Brain (organoid and tissue), 16 donors: ENCODE measurements at places on chromosomes 13 and 19.

GRCh38 chr13:48426052-48426451 lies 13.1 kb upstream of the LPAR6 start:
- DNase-seq, result no peak

- no peak for DNase-seq
Observed at GRCh38 chr19:46404055-46404752, 9.2 kb downstream of the CCDC8 start.

DNA sequence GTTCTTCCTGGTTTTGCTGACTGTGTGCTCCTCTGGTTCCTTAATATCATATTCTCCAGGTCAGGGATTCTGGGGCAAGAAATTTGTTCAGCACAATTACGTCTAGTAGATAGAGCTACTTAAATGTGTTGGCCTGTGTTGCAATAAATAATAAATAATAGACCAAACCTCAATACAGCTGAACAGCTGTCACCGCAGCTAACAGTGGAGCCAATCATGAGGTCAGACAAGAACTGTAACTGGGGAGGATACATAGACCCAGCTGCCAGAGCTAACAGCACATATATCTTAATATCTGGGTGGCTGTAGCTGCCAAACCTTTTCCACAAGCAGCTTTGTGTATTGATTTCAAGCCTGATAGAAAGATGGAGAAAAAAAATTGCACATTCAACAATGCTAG lies 1596.3 kb upstream of the PCDH20 start:
- no peak for DNase-seq

- no peak for DNase-seq
Observed at GRCh38 chr13:51425410-51426042, 27.3 kb downstream of the INTS6 start.

GRCh38 chr19:2440515-2440914 lies 13.1 kb upstream of the TIMM13 start:
- DNase-seq, result no peak

DNA sequence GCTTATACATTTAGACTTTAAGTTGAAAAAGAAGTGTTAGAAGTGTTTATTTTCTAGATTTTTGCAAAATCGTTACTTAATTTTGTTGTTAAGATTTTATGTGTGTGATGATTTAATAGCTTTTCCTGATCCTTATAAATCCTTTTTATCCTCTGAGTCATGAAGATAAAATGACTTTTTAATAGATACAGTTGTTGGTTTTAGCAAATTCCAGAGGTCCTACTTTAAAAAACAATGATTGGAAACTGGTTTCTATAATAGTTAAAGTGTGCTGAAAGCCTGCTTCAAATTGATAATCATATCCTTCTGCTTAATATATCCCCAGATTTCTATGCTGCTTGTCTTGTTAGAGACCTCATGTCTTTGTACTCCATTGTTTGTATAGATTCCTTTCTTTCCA lies 39.0 kb downstream of the RNASEH2B start:
- no peak for DNase-seq

DNA sequence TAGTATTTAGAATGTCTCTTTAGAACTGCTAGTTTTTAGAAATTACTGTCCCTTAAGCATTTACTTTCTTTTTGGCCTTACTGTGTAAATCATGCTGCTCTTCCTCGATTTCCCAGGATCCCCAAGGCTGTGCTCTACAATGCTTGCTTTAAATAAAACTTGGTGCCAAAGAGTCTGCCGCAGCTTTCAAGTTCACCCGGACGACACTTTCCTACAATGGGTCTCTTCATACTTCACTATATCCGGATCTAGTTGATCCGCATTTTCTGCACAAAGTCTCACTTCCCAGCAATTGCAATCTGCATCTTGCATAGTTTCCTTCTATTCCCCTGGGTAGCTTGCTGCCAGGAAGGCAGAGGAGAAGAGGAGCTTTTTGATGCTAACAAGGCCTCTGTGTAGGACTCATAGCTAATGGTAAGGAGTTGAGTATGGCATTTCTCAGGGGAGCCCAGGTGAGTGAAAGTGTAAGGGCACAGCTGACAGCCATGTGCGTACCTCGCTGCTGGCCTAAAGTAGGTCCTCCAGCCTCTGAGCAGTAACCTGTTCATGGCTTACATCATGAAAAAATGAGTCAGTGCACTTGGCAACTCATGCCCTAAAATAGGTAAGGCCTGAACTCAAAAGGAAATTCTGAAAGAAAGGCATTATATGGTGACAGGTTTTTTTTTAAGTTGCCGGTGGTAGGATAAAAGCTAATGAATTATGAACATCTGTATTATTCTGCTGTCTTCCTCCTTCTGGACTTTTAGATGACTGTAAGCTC lies 101.6 kb downstream of the ENOX1 start:
- no peak for DNase-seq

- DNase-seq, result no peak
Observed at GRCh38 chr19:19134687-19135158, 3.6 kb downstream of the TMEM161A start.

- no peak for DNase-seq
Observed at GRCh38 chr13:43920965-43921674, 41.4 kb downstream of the LACC1 start.

- DNase-seq, result peak; percentile 29
Observed at GRCh38 chr19:6378486-6378885, 2.8 kb upstream of the PSPN start.
